Activated CD8-positive, alpha-beta memory T cell treated with anti-CD3 and anti-CD28 coated beads for 36 hours (primary cell): ENCODE measurements at places on chromosomes 1 and 21. TPM values are rescaled to one million over a fixed set of nuclear protein-coding genes. Genes with fewer than 3 reads are reported as not detected.

Gene TNN
- total RNA-seq: 0.04 TPM

Gene CRYAA
- not detected for total RNA-seq

Gene MFSD2A
- 23.7 TPM for total RNA-seq

Gene NCAM2
- total RNA-seq: not detected

Gene STIL
- total RNA-seq: 22.2 TPM

Gene ATP6V1G3
- total RNA-seq: not detected

Gene HES4
- 0.27 TPM for total RNA-seq

Gene FALEC
- total RNA-seq: 0.55 TPM

Gene ZP4
- not detected for total RNA-seq

Gene IFNLR1
- total RNA-seq: 4.3 TPM

Gene NES
- not detected for total RNA-seq

Gene SLC5A3
- total RNA-seq: 27.4 TPM

Gene CHIT1
- not detected for total RNA-seq

Gene HSPA6
- 0.95 TPM for total RNA-seq

Gene PRAMEF17
- not detected for total RNA-seq

Gene CDA
- total RNA-seq: not detected

Gene OR2W3
- total RNA-seq: not detected

Gene IL22RA1
- not detected for total RNA-seq

Gene ARTN
- total RNA-seq: 0.15 TPM

Gene RUNX3
- total RNA-seq: 173 TPM

Gene CNKSR1
- total RNA-seq: 1.1 TPM

Gene CFHR1
- total RNA-seq: not detected

Gene KRTAP10-12
- total RNA-seq: not detected

Gene AHCTF1
- total RNA-seq: 57.6 TPM

Gene LCE1F
- total RNA-seq: not detected

Gene WNT3A
- not detected for total RNA-seq

Gene ERVH48-1
- total RNA-seq: not detected

Gene MAN1C1
- 2.1 TPM for total RNA-seq

Gene TOMM20
- 131 TPM for total RNA-seq

Gene SPATA21
- total RNA-seq: not detected

Gene DDOST
- 191 TPM for total RNA-seq

Gene OR2L3
- total RNA-seq: not detected

Gene EVI5
- 49.3 TPM for total RNA-seq

Gene GRIK3
- not detected for total RNA-seq

Gene KIF2C
- 45.4 TPM for total RNA-seq

Gene GPR3
- 3.6 TPM for total RNA-seq

Gene OR2T2
- not detected for total RNA-seq

Gene SHC1
- total RNA-seq: 36.3 TPM

Gene LIN28A
- not detected for total RNA-seq

Gene RIMS3
- 1.2 TPM for total RNA-seq

Gene HTR1D
- total RNA-seq: not detected

Gene C1orf141
- not detected for total RNA-seq

Gene KCNK2
- not detected for total RNA-seq

Gene USH2A
- total RNA-seq: not detected

Gene ZBTB8A
- 0.27 TPM for total RNA-seq

Gene EXTL1
- total RNA-seq: not detected

Gene ETNK2
- 0.96 TPM for total RNA-seq

Gene CD1E
- not detected for total RNA-seq

Gene RHBDL2
- total RNA-seq: not detected

Gene ATP1A2
- total RNA-seq: not detected

Gene CCDC18
- total RNA-seq: 13.5 TPM

Gene CCDC185
- not detected for total RNA-seq
